ENCODE measurements at places on chromosomes 13 and 19.

DNA sequence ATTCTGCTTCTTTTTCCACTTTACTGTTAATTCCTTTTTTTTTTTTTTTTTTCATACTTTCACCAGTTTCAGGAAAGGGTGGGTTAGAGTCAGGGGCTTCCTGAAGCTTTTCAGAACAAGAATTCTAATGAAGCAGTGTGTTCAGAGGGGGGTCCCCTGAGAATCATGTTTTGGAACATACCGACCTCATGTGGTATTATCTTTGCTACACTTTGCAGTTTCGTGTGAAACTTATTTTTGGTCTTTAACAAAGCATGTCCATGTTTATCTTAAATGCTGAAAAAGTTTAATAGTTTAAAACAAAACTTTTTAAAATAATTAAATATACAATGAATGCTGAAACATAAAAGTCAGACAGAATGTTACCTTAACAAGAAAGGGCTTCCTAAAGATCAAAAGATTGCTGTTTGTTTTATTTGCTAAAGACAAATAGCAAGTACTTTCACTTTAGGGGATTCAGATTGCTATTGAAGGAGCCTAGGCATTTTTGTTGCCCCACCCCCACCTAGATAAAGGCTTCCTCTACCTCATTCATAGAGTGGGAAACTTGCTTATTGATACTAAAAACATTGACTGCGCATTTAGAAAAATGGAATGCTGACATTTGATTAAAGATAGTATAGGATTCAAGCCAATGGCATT, 21.1 kb upstream of the POMP start:
- DNase-seq: no peak

DNA sequence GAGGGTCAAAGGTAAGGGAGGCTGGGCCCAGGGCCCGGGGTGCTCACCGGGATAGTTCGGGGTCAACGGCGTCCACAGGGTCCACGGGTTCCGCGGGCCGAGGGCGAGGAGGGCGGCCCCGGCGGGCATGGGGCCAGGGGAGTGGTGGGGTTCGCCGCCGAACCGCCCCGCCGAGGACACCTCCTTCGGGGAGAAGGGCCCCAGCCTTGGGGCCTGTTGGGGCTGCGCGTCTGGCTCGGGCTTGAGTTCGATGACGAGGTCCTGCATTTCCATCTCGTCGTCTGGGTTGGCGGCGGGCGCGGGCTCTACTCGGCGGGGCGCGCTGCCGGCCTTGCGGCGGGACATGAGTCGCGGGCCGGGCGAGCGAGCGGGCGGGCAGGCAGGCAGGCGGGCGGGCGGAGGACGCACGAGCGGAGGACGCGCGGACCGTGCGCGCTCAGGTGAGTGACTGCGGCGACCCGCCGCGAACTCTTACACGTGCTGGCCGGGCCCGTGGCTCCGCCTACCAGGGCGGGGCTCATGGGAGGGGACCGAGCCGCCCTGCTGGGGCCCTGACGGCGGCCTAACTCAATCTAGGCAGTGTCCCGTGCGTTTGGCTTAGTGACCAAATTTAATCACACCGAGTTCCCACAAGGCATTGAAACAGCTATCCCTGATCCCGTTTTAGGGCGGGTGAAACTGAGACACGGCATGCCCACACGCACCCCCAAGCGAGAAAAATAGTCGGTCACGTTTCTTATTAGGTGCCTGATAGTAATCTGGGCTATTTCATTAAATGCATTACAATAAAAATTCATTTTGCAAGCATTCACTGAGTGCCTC, at the start of gene ZNF296:
Gene ZNF296 (minus strand): TSS at position 450 of the 822 bp plus-strand sequence. CDS start 105 bp downstream, at position 345.
- DNase-seq: no peak

- DNase-seq: no peak
These were observed 435.6 kb downstream of the FOXO1 start for GRCh38 chr13:40230833-40231266.

DNA sequence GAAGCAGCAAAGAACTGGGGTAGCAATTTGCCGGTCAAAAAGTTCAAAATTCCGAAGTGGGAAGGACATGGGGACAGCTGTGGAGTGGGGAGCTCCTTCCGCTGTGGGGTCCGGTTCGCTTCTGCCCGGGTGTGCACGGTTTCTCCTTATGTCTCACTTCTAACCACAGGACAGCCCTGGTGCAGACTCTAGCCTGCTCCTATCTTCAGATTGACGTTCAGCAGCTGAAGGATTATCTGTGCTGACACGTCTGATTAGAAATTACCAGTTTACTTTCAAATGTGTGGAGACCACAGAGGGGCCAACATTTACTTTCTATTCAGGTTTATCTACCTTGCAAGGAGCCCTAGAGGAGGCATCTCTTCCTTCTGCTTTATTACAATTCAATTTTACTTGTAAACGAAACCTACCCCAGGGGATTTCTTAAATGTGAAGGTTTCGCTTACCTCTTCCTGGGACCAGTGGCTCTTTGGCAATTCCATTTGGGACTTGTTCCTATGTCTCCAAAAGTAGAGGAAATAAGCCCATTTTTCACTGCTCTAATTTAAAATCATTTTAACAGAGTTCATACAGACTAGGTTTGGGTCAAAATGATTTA, 27.3 kb downstream of the LHFPL6 start:
- no peak for DNase-seq

- DNase-seq: no peak
These were observed 22.4 kb upstream of the LSM14A start for GRCh38 chr19:34149873-34150272.

DNA sequence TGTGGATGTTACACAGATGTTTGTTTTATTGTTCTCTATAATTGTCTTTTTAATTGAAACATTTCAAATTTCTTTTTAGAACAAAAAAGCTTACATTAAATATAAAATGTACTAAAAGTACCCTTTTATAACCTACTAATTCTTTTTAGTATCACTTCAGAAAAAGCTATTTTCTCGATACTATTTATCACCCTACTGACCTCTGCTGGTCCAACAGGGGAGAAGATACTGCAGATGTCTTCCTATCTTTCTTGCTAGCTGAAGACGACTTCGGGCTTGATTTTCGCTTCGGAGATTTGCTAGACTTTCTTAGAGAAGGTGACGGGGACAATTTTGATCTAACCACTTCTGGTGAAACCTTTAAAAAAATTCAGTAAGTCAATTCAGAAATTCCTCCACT, 42.4 kb downstream of the ZC3H13 start:
- DNase-seq: no peak

DNA sequence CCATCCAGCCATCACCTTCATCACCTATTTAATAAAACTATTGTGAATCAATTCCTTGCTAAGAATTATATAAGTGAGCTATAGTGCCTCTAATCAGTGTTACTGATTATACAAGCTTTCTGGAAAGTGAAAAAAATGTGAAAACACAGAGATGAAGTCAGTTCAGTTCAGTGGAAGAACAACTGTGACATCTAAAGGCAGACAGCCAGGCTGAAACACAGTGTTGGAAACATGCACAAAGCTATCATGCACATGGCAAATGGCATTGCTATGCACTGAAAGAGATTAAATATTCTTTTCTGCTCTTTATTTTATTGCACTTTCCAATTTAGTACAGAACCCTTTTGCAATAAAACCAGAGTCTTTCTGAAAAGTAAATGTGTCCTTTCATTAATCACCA, 294.0 kb downstream of the RBM26 start:
- no peak for DNase-seq

GRCh38 chr19:35462476-35462953, 14.5 kb downstream of the FFAR2 start:
- DNase-seq: no peak

- DNase-seq: no peak
These were observed 2.6 kb upstream of the DNAJC15 start for GRCh38 chr13:43020794-43021193.

DNA sequence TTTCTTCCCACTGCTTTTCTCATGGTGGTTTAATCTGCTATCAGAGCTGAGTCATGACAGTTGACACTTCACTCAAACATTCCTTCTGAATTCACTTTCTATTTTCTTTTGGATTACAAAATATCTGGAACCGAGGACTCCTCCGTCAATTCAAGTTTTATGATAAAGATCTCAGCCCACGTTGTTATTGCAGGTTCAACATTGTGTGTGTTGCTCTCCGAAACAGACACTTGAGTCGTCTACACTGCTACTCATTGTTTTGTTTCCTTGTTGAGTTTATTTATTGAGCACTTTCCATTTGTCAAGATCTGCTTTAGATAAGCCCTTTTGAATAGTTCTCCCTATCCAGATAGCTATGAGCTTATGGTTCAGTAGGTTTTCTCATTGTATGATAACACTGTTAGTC, 636.1 kb upstream of the GPC6 start:
- DNase-seq: no peak

DNA sequence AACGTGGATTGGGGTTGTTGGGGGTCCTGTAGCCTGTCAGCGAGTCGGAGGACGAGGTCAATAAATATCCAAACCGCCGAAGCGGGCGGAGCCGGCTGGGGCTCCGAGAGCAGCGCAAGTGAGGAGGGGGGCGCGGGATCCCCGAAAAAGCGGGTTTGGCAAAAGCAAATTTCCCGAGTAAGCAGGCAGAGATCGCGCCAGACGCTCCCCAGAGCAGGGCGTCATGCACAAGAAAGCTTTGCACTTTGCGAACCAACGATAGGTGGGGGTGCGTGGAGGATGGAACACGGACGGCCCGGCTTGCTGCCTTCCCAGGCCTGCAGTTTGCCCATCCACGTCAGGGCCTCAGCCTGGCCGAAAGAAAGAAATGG, 754 bp upstream of the SIX5 start:
- DNase-seq: no peak

GRCh38 chr19:1970003-1970805, 29.2 kb downstream of the CSNK1G2 start:
- no peak for DNase-seq

DNA sequence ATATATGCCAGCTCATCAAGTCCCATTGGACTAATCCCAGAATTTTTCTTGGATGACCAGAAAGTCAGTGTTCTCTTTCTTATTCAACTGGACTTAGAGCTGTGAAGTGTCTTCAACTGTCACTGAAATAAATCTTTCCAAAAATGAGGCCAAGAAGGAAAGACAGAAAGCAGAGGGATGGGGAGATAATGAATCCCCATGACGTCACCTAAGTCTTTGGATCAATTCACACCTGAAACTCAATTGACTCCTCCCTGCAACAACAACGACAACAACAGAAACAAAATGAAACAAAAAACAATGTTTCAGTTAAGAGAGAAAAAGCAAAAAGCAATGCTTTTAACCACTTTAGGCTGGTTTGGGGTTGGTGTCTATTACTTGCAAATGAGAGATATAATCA, 91.2 kb downstream of the OXGR1 start:
- DNase-seq: no peak

DNA sequence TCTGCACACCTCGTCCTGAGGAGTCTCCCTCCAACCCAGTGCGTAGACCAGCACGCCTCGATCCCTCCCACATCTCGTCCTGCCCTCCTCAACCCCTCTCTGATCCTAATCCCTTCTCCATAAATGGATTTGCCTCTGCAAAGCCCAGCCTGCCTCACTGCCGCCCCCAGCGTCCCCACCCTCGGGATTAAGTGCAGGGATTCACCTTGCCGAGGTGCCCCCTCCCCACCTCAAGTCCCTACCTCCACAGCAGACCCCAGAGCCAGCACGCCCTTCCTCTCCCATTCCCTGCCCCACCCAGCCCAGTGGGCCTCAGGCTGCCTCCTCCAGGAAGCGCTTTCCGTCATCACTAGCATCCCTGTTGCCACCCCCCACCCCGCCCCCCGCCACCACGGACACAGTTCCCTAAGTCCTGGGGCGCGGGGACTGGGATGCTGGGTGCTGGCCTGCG, 4.0 kb downstream of the KLF16 start:
- no peak for DNase-seq

GRCh38 chr13:92459306-92459705, 767.3 kb upstream of the GPC6 start:
- DNase-seq: no peak

DNA sequence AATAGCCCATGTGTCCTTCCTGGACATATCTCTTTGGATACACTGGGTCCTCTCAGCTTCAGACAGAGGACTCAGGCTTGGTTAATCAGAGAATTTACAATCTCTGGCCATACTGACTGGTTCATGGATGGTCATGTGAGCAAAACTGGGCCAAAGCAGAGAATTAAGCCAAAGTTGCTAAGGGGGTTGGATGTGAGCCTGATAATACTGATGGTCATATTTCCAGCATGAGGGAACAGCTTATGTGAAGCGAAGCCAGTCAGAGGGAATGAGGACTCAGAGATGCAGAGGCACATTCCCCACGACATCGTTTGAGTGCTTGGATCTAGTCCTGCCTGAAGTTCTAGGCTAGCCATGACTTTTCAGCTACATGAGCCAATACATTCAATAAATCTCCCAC, 22.0 kb upstream of the LRRC4B start:
- DNase-seq: no peak

- no peak for DNase-seq
These were observed 820.6 kb downstream of the PCDH17 start for GRCh38 chr13:58452123-58452623.

DNA sequence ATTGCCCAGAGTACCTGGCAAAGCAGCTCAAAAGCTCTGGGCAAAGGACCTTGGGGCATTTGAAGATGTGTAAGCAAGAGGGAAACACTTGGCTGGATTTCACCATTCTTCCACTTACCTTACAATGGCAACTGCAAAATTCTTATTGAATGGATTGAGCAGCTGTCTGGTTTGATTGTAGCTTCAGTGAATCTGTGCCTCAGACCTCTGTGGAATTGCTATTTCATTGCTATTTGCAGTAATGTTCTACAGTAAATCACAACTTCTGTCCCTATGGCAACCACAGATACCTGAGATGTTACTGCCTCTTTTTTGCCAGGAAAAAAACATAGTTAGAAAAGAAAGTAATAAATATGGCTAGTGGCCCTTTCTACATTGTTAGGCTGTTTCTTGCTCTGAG, 519.5 kb downstream of the SUCLA2 start:
- no peak for DNase-seq

- DNase-seq: no peak
These were observed 122.8 kb downstream of the SHISA2 start for GRCh38 chr13:25928941-25929505.

- no peak for DNase-seq
These were observed 21.7 kb upstream of the RNF17 start for GRCh38 chr13:24742294-24742693.

GRCh38 chr19:1811472-1811894, 593 bp downstream of the ATP8B3 start:
- no peak for DNase-seq

DNA sequence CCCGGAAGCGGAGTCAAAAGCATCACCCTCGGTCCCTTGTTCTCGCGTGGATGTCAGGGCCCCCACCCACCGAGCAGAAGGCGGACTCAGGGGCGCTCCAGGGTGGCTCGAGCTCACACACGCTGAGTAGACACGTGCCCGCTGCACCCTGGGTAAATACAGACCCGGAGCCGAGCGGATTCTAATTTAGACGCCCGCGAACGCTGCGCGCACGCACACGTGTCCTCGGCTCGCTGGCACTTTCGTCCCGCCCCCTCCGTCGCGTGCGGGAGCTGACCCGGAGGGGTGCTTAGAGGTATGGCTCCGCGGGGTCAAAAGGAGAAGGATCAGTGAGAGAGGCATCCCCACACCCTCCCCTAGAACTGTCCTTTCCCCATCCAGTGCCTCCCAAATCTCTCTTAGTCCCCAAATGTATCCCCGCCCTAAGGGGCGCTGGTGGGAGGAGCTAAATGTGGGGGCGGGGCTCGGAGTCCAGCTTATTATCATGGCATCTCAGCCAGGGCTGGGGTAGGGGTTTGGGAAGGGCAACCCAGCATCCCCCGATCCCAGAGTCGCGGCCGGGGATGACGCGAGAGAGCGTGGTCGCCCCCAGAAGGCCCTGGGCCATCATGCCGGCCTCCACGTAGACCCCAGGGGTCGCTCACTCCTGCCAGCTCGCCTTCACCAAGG, 451 bp upstream of the ICAM5 start:
- DNase-seq: no peak

All from neural crest cell (in vitro differentiated cells).